Prostate gland (tissue), 2 donors: ENCODE measurements at places on chromosomes 12 and 14.
A peak's percentile ranks its signal among the peaks of the same experiment; 100 is the strongest.

DNA sequence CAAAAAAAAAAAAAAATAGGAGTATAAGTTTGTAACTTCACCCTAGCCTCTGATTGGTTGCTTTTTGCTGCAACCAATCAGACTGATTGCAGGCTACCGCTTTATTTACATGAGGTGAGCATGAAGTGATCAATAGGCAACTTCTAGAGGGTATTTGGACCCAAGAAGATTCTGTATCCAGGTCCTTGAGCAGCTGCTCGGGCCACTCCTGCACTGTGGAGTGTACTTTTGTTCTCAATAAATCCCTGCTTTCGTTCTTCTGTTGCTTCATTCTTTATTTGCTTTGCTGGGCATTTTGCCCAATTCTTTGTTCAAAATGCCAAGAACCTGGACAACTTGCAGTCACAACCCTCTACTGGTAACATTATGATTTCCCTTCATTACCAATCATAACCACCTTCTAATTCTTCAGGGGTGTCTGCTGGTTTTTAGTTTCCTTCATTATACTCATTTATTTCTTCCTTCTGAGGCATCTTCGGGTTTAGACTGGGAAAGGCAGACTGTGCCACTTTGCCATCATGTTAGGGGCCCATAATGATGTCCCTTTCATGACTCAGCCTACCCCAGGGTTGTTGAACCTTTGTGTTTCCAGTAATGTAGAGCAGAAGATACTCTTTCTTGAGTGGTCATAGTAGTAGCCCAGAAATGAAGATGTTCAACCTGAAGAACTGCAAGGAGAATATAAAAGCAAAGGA lies 43.4 kb upstream of the LIMA1 start:
- DNase-seq = peak; percentile 85

- no peak for DNase-seq
Measured at GRCh38 chr12:68478516-68479260, 132.0 kb upstream of the RAP1B start.

DNA sequence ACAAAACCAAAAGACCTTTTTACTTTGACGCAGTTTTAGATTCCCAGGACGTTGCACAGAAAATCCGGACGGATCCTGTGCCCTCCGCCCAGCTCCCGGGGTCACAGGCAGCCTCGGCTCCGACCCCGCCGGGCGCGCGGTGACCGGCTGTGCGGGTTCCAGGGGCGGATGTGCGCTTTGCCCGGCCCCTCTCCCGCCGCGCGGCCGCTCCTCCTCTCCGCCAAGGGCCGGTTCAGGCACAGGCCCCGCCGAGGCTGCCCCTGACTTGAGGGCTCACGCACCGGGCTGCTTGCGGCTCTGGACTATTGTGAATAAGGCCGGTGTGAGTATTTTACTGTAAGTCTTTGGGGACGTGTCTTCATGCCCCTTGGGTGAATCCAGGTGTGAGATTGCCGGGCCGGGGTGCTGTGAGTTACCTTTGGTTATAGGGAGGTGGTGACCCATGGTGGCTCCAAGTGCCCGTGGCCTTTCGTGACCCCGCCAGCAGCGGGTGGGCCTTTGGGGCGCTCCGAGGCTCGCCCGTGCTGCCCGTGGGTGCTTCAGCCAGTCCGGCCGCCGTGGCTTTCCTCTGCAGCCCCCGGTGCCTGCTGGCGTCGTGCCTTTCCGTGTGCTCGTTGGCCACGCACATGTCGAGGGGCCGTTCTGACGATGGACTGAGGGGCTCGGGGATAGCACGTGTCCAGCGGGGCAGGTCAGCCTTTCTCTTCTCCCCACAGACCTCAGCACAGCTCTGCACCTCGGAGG lies 45.9 kb downstream of the NOC4L start:
- no peak for DNase-seq

DNA sequence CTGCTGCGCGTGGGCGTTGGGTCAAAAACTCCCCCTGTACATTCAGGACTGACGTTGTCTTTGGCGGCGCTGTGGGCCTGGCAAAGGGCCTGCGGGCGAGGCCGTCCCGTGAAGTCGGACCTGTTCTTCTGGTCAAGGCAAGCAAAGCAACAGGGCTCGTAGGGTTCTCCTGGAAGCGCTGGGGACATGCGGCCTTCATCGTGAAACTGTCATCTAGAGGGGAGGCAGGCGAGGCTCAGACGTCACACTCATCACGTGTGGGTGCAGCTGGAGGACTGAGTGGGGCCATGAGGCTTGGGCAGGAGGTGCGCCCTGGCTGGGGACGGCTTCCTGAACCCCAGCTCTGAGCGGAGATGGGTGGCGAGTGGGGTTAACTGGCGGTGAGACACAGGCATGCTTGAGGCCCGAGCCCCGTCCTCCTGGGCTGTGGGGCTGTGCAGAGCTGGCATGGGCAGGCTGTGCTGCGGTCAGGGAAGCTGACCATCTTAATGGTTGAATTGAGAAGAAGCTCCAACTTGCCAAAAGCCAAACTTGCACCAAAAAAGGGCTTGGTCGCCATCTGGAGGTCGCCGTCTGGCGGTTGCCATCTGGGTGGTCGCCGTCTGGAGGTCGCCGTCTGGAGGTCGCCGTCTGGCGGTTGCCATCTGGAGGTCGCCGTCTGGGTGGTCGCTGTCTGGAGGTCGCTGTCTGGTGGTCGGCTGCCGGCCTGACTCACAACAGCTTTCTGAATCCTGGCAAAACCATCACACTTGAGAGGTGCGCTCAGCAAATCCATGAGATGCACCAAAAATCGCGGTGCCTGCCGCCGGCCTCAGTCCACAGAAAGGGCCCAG lies 66.2 kb downstream of the NOC4L start:
- DNase-seq = peak; percentile 61

DNA sequence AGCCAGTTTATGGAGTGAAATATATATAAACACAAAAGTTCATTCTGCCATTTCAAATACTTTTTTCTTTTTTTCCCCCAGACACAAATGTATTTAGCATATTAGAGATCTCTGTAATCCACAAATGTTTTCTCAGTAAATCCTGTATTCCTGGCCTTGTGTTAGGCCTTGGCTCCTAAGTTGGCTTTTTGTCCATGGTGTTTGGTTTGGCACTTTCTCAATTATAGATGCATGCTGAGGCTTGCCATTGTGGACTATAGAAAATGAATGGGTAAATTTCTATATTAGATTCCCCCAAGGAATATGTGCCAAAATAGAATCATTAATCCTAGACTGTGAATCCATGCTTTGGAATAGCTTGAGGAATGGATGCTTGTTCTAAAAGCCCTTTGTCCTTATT lies 17.0 kb downstream of the RIC8B start:
- no peak for DNase-seq

DNA sequence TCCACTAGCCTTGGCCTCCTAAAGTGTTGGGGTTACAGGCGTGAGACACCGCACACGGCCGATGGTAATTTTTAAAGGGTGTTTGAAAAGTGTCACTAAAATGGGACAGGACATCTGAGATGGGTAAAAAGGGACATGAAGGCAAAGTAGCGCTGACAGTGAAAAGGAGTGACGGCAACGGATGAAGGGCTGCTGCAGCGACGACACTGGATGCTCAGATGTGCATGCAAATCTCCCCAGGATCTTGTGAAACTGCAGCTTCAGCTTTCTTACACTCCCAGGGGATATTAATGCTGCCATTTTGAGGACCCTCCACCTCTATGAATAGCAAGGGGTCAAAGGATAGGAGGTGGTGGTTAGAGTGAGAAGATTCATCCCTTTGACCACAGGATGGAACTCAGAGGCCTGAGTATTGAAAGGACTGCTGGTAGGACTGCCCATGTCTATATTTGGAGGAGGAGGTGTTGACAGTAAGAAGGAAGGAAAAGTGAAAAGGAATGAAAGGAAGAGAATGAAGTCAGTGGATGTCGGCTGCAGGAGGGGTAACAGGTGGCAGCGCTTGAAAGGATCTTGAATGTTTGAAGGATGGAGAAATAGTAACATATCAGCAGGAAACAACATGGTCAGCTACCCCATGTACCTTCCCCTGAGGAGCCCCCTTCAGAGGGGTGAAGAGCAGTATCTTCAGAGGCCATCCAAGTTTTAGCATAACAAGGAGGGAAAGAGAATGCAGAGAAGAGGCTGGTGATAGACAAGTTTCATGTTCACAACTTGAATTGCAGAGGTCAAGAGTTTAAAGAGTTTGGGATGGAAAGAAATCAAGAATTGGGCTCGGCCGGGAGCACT lies 37.1 kb downstream of the CLIP1 start:
- DNase-seq = no peak

DNA sequence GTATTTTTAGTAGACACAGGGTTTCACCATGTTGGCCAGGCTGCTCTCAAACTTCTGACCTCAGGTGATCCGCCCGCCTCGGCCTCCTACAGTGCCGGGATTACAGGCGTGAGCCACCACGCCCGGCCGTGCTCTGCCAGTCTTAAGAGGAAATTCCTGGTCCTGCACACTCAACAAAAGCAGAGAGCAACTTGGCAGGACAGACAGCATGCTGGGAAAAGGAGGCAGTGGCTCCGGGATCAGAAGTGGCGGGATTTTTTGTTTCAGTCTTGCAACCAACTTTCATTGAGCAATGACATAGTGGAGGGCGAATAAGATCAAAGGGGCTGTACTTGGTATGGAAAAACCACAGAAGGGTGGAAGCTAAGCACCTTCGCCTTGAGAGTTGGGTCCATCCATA lies 2.1 kb downstream of the CKAP4 start:
- DNase-seq = peak; percentile 30

DNA sequence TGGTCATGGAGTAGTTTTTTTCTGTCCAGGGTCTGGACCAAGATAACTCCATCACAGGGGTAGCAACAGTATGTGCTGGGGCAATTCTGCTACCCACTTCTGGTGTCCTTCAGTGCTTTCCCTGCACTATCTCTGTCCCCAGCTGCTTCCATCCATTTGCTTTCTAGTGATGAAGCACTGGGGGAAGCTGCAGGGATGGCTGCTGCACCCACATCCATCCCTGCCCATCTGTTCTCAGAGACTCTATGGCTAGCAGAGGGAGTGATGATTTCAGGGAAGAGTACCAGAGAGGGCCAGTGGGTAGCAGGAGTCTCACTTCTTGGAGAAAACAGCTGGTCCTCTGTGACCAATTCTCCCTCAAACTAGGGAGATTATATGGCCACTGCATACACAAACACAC lies 44.1 kb downstream of the ETV6 start:
- DNase-seq = no peak

DNA sequence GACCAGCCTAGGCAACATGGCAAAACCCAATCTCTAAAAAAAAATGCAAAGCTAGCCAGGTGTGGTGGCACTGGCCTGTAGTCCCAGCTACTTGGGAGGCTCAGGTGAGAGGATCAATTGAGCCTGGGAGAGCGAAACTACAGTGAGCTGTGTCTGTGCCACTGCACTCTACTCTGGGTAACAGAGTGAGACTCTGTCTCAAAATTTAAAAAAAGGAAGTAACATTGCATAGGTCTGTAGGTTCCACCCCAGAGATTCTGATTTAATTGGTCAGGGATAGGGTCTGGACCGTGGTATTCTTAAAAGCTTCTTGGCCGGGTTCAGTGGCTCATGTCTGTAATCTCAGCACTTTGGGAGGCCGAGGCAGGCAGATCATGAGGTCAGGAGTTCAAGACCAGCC lies 26.2 kb downstream of the ZC2HC1C start:
- no peak for DNase-seq

- DNase-seq = no peak
Measured at GRCh38 chr12:88570103-88570502, 10.2 kb downstream of the KITLG start.

DNA sequence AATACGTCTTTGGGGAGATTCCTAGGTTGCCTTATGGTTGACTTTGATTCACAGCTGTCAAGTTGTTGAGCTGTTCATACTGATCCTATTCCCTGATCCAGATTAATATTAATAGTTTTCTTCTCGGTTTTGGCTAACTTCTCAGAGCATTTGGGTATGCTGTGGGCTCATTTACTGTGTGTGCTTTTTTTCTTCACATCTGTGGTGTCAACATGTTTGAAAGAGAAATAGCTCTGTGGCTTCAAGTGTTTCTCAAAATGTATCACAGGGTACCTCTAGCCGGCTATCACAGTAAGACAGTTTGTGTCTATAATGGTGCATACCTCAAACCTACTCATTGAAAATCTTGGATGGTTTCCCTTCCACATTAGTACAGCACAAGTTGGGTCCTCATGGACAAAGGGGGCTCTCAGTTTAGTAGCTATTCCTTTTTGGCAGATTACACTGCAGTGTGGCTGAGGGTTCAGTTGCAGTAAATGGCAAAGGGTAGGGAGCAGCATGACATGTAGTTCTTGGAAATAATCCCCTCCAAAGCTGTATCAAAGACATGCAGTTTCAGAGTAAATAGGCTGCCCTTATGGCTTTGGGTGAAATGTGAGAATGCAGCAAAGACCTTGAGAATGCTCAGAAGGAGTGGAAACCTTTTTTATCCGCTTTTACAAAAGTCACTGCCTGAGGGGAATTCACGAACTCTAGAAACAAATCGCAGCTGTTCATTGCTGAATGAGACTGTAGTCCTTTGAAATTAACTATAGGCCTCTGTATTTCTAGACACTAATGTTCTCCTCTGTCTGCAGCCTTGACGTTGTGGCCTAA lies 102.4 kb upstream of the ATF1 start:
- DNase-seq = no peak

- DNase-seq = no peak
Measured at GRCh38 chr12:132946246-132946820, 9.8 kb downstream of the ZNF605 start.

DNA sequence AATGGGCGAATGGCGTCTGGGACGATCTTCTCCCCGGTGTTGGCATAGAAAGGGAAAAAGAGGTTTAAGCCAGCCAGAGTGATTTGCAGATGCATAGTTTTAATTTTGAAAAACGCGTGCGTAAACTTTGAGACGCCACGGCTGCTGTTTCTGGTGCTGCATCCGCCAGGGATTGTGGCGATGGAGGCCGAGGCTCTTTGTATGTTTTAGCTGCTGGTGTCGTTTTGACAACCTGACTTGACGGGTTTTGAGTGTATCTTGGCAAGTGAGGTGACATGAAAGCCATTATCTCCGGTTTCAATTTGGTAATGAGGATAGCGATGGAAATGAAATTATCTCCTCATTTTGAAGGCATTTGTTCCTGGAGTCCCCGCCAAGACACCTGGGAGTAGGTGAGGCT lies 1.6 kb downstream of the PTGDR start:
- DNase-seq = no peak

DNA sequence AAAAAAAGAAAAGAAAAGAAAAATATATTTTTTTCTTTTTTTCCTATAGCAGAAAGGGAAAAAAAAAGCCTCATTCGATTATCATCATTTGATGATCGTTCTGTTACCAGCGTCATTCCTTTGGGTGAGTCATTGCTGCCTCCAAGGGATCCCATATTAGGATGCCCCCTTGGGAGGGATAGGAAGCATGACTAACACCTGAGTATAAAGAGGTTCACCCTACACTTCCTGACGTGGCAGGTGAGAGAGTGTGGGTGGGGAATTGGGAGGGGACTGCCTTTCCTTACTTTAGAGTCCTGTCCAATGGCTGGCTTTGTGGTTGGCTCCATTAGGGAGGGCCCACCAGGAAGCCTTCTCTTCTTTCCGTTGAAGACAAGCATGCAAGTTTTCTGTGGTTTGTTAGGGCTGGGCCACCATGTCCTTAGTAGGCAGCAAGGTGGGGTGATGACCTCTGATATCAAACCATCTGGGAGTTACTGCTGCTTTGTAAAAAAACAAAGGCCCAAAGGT lies 56.1 kb upstream of the FUT8 start:
- DNase-seq = no peak
